ENCODE measurements at places on chromosomes 2 and 18. TPM values are rescaled to one million over a fixed set of nuclear protein-coding genes. Genes with fewer than 3 reads are reported as not detected.
A peak's percentile ranks its signal among the peaks of the same experiment; 100 is the strongest.

The ARHGAP25 gene
- total RNA-seq: not detected

- no peak for DNase-seq
These were observed 3.3 kb upstream of the SLC14A2 start for GRCh38 chr18:45611943-45612342.

DNA sequence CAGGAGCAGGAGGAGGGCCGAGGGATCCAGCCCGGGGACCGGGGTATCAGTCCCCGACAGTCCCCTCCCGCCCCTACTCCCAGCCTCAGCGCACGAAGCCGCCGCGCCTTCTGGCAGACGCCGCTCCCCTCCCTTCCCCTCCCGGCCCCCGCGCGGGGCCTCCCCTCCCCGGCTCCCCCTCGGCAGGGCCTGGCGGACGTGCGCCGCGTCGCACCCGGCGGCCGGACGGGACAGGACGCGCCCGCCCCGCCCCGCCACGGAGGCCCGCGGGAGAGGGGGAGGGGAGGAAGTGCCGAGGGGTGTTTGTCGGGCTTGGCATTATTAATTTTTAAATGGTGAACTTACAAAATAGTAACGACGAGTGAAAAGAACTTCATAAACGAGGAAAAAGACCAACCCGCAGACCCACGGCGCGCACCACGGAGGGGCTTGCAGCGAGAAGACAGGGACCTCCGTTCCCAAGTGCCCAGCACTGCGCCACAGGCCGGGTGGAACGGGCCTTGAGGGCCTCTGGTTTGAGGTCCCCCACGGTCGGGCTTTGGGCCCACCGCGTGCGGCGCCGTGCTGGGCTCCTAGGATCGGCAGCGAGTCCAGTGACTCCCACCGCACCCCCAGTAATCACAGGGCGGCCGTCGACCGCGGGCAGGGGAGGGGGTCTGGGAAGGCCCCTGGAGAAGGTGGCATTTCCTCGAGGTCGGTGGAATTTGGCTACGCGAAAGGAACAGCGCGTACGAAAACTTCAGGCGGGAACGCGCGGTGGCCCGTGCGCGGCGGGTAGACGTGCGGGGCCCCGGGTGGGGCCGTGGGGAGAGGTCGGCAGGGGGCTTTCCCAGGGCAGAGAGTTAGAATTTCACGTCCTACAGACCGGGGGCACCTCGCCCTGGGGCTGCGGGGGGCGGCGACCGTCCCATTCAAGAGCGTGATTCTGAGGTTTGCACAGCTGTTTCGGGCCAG lies 954 bp upstream of the CTDSP1 start:
- DNase-seq: no peak

- DNase-seq: no peak
These were observed 182.8 kb downstream of the ST6GAL2 start for GRCh38 chr2:106703161-106703560.

DNA sequence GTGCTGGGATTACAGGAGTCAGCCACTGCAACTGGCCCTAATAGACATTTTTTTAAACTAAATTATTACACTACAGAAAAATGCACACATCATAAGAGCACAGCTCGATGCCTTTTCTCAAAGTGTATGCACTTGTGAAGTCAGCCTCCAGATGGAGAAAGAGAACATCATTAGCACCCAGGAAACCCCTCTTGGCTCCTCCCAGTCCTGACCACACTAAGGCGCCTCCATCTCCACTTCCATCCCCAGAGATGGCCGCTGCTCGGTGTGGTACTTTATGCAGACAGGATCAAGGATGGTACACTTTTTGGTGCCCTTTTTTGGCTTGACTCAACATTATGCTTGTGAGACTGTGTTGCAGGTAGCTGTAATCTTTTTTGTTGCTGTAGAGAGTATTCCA lies 34.8 kb downstream of the RRM2 start:
- peak; percentile 37 for DNase-seq
